Smooth muscle cell of the umbilical artery (primary cell): ENCODE measurements at places on chromosomes 1 and 21. TPM values are rescaled to one million over a fixed set of nuclear protein-coding genes. Genes with fewer than 3 reads are reported as not detected.

The SLC26A9 gene
- not detected in 2 replicates for total RNA-seq

The EPS15 gene
- 52.3 and 57.3 TPM in 2 replicates for total RNA-seq

The PROK1 gene
- not detected in 2 replicates for total RNA-seq

The BTBD8 gene
- 3.9 and 7.7 TPM in 2 replicates for total RNA-seq

The TCEANC2 gene
- total RNA-seq = 3.0 and 3.8 TPM in 2 replicates

The ARHGEF16 gene
- total RNA-seq = 0.14 TPM in 1 of 2 replicates, not detected in the other

The HSPA13 gene
- total RNA-seq = 110 and 160 TPM in 2 replicates

The CASQ2 gene
- under 0.01 TPM in 1 of 2 replicates, not detected in the other for total RNA-seq

The TMEM269 gene
- not detected in 2 replicates for total RNA-seq

The GALE gene
- total RNA-seq = 27.0 and 30.4 TPM in 2 replicates

The TACSTD2 gene
- 0.18 TPM in 1 of 2 replicates, not detected in the other for total RNA-seq

The SPATA6 gene
- 2.6 and 3.9 TPM in 2 replicates for total RNA-seq

The ZFP69B gene
- total RNA-seq = 3.9 and 8.2 TPM in 2 replicates

The PIAS3 gene
- total RNA-seq = 7.4 and 17.6 TPM in 2 replicates

The LAPTM5 gene
- total RNA-seq = 0.14 TPM in 1 of 2 replicates, not detected in the other

The TFF2 gene
- not detected in 2 replicates for total RNA-seq

The SPAG17 gene
- 0.05 TPM in 1 of 2 replicates, not detected in the other for total RNA-seq

The NIBAN1 gene
- total RNA-seq = 59.1 and 69.3 TPM in 2 replicates

The NBL1 gene
- total RNA-seq = 57.9 and 99.5 TPM in 2 replicates

The FAM229A gene
- total RNA-seq = 0.83 and 1.2 TPM in 2 replicates

The NUDT4B gene
- 10.4 and 12.8 TPM in 2 replicates for total RNA-seq

The CFAP45 gene
- total RNA-seq = under 0.01 and 0.55 TPM in 2 replicates

The S100A7 gene
- not detected in 2 replicates for total RNA-seq

The CELA2B gene
- not detected in 2 replicates for total RNA-seq

The ZNF683 gene
- not detected in 2 replicates for total RNA-seq

The ACTL8 gene
- under 0.01 TPM in 1 of 2 replicates, not detected in the other for total RNA-seq

The BATF3 gene
- total RNA-seq = 0.42 and 0.59 TPM in 2 replicates

The GBP6 gene
- total RNA-seq = not detected in 2 replicates

The LRRC39 gene
- total RNA-seq = 0.30 and 0.37 TPM in 2 replicates

The S100A3 gene
- 0.59 and 1.4 TPM in 2 replicates for total RNA-seq

The VTCN1 gene
- not detected in 2 replicates for total RNA-seq

The IPO13 gene
- total RNA-seq = 19.0 and 27.9 TPM in 2 replicates

The SLAMF9 gene
- total RNA-seq = 0.09 TPM in 1 of 2 replicates, not detected in the other

The LPGAT1 gene
- 48.6 and 81.4 TPM in 2 replicates for total RNA-seq

The TOR1AIP1 gene
- total RNA-seq = 52.9 and 58.5 TPM in 2 replicates

The THEM5 gene
- not detected in 2 replicates for total RNA-seq

The CLDN17 gene
- not detected in 2 replicates for total RNA-seq

The DFFB gene
- 9.2 and 10.5 TPM in 2 replicates for total RNA-seq

The KHDC4 gene
- total RNA-seq = 32.1 and 32.8 TPM in 2 replicates

The LYPD8 gene
- not detected in 2 replicates for total RNA-seq

The TOMM40L gene
- 8.0 and 9.0 TPM in 2 replicates for total RNA-seq

The UAP1 gene
- total RNA-seq = 124 and 232 TPM in 2 replicates

The NBPF6 gene
- not detected in 2 replicates for total RNA-seq

The TSPAN1 gene
- total RNA-seq = 0.30 TPM in 1 of 2 replicates, not detected in the other

The CFAP107 gene
- total RNA-seq = not detected in 2 replicates

The TMPRSS15 gene
- not detected in 2 replicates for total RNA-seq

The STIL gene
- 2.1 and 9.1 TPM in 2 replicates for total RNA-seq

The PRR9 gene
- total RNA-seq = 0.51 TPM in 1 of 2 replicates, not detected in the other

The CEP104 gene
- 22.3 and 41.8 TPM in 2 replicates for total RNA-seq

The SHISAL2A gene
- not detected in 2 replicates for total RNA-seq

The CRABP2 gene
- 10.6 and 19.9 TPM in 2 replicates for total RNA-seq

The NBPF14 gene
- total RNA-seq = 42.2 and 104 TPM in 2 replicates

The PADI1 gene
- under 0.01 and 0.18 TPM in 2 replicates for total RNA-seq

The AADACL3 gene
- not detected in 2 replicates for total RNA-seq

The CD1D gene
- 0.51 and 3.0 TPM in 2 replicates for total RNA-seq

The RNU1-1 gene
- total RNA-seq = under 0.01 TPM in 2 replicates

The EXOSC10 gene
- total RNA-seq = 28.8 and 40.3 TPM in 2 replicates

The EDEM3 gene
- total RNA-seq = 186 and 211 TPM in 2 replicates
